ENCODE measurements at places on chromosomes 1 and 21. TPM values are rescaled to one million over a fixed set of nuclear protein-coding genes. Genes with fewer than 3 reads are reported as not detected.

DNA sequence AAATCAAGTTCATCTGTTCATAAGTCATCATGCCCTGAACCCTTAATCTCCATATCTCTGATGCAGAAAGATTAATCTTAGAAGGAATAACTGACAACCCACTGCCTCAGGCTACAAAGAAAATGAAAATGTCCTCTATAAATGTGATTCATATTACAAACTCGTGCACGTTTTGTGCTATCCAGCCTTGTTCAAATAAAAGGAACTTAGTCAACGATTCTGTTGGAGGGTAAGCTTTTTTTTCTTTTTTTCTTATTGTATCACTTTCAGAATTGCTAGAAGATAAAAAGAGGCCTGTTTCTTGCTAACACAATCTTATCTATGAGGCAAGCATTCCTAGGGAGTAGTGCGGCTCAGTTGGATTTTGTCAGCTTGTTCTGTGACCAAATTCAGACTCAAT lies 228.4 kb downstream of the TM2D1 start:
- DNase-seq, result no peak

DNA sequence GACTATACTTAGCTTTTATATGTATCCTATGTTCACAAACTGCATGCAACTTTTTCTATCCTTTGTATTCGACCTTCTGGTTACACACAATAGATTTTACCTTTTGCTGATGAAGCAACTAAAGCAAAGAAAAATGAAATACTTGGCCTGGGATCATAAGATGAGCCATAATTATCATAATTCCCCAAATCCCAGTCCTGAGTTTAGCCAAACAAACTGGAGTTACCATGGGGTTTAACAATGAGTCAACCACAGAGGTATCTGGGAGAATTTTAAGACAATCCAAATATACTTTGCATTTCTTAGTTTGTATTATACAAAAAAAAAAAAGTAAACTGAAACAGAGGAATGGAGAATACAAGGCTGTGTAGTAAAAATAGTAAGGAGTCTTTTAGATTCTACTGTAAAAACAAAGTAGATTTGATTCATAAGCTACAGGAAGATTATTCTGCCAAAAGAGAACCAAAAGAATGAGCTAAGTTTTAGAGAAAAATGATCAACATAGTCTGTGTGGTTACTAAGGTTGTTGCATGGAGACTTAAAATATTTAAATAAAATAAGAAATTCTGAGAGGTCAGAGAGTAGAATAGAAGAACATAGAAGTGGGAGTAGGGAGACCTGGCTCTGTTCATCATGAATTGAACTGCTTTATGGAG lies 60.4 kb upstream of the GORAB start:
- no peak for DNase-seq

- no peak for DNase-seq
These were observed 21.4 kb downstream of the SMG7 start for GRCh38 chr1:183493540-183494245.

- DNase-seq, result no peak
These were observed 52.8 kb downstream of the SPSB1 start for GRCh38 chr1:9345471-9345870.

DNA sequence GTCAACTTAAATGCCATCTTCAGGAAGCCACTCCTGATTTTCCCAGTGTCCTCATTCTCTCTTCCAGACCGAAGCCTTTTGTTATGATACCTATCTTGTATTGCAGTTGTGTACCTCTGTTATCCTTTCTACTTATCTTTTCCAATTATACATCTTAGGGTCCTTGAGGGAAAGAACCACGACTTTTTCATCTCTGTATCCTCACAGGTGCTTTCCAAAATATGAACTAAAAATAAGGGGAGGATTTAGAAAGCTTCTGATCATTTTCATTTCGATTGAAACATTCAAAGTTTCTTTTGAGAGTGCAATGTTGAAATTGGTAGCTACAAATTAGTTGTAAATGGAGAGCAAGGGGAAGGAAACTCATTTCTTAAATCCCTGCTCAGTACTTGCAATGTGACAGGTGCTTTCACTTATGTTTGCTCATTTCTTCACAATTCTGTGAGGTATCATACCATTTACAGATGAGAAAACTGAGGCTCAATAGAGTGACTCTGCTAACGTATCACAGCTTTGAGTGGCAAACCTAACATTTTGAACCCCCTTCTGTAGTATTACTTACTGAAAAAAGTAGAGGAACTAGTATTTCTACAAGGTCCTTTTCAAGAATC lies 24.2 kb downstream of the SLC19A2 start:
- DNase-seq, result no peak

GRCh38 chr1:68785328-68785727 lies 288.4 kb upstream of the DEPDC1 start:
- no peak for DNase-seq

- no peak for DNase-seq
These were observed 42.0 kb upstream of the PADI2 start for GRCh38 chr1:17161137-17161740.

DNA sequence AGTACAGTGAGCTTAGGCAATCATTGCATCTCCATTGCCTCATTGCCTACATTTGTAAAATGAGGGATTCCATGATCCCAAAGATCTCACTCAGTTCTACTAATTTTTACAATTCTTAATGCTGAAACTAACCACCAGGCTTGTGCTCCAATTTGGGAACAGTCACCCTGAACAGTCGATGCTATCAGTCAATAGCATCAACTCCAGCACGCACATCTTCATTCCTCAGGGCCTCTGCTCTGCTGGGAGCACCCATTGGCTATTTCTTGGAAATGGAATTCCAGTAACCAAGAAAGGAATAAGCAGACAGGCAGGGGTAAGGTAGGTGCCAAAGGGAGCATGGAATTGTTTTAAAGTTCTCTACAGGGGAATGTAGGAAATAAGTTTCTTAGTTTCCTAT lies 14.2 kb upstream of the ACKR1 start:
- no peak for DNase-seq

DNA sequence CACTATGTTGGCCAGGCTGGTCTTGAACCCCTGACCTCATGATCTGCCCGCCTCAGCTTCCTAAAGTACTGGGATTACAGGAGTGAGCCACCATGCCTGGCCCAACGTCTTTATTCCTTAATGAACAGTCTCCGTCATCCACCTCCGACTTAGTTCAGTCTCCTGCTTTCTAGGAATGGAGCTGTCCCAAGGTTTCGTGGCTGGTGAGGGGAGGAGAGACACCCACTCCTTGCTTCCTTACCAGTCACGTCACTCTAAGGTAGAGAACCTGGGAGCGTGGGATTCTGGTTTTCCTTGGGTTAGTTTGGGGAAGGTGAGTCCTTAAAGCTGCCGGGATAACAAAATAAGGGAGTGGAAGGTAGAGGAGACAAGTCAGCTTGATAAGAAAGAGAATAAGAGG lies 55.0 kb upstream of the ATP2B4 start:
- no peak for DNase-seq

- DNase-seq, result no peak
These were observed 38.0 kb downstream of the ERG start for GRCh38 chr21:38460171-38460742.

Gene DENND2D
- total RNA-seq, result 19.5 TPM

Gene EXOSC10
- 54.2 TPM for total RNA-seq

Gene REN
- total RNA-seq, result not detected

Gene ACADM
- 59.4 TPM for total RNA-seq

Gene TRIM17
- total RNA-seq, result 1.7 TPM
